HT1080 (cell line): ENCODE measurements at places on chromosomes 5 and 9. TPM values are rescaled to one million over a fixed set of nuclear protein-coding genes. Genes with fewer than 3 reads are reported as not detected.

Gene GABRA1
- total RNA-seq = not detected in 2 replicates

Gene SHOC1
- total RNA-seq = not detected in 2 replicates

Gene STK32A
- total RNA-seq = 0.39 and 0.87 TPM in 2 replicates

Gene TAF1L
- total RNA-seq = not detected in 2 replicates

Gene LCN2
- total RNA-seq = not detected in 2 replicates

Gene GOLPH3
- 44.5 and 51.7 TPM in 2 replicates for total RNA-seq

Gene CTXN3
- not detected in 2 replicates for total RNA-seq

Gene GNA14
- not detected in 2 replicates for total RNA-seq

Gene PRXL2C
- total RNA-seq = 18.9 and 22.7 TPM in 2 replicates

Gene MTMR12
- 15.7 and 16.0 TPM in 2 replicates for total RNA-seq

Gene ARID3C
- total RNA-seq = not detected in 2 replicates

Gene UIMC1
- total RNA-seq = 24.0 and 28.0 TPM in 2 replicates

DNA sequence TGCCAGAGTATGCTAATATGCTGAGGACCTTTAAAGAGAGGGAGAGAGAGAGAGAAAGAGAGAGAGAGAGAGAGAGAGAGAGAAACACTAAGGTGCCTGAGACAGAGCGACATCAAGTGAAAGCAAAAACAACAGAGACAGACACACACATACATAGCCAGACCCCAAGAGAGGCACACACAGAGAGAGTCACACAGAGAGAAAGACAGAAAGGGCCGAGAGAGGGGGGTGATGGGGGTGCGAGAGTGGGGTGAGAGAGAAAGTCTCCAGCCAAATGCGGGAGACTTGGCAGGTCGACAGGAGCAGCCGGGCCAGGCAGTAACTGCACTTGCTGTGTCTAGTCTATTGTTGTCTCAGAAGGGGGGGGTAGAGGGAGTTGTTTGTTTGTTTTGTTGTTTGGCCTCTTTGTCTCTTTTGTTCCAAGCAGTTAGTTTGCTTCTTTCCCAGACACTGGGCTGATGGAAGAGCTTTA lies 30.1 kb upstream of the NFIB start:
- no peak for DNase-seq

DNA sequence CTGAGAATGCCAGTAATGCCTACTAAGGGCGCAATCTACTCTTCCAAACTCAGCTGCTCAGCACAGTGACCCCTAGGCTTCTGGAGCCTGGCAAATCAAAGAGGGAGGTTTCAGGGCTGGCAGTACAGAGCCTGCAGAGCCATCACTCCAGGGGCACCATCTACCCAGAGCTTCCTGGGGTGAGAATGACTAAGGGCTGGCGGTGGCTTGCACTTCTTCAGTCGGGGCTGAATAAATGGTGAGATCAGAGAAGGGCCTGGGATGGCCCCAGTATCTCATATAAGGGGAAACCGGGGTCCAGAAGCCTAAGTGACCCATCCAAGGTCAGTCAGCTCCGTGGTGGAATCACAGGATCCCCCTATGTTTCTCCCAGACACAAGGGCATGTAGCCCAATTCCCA lies 5.3 kb downstream of the SH3PXD2B start:
- no peak for DNase-seq

DNA sequence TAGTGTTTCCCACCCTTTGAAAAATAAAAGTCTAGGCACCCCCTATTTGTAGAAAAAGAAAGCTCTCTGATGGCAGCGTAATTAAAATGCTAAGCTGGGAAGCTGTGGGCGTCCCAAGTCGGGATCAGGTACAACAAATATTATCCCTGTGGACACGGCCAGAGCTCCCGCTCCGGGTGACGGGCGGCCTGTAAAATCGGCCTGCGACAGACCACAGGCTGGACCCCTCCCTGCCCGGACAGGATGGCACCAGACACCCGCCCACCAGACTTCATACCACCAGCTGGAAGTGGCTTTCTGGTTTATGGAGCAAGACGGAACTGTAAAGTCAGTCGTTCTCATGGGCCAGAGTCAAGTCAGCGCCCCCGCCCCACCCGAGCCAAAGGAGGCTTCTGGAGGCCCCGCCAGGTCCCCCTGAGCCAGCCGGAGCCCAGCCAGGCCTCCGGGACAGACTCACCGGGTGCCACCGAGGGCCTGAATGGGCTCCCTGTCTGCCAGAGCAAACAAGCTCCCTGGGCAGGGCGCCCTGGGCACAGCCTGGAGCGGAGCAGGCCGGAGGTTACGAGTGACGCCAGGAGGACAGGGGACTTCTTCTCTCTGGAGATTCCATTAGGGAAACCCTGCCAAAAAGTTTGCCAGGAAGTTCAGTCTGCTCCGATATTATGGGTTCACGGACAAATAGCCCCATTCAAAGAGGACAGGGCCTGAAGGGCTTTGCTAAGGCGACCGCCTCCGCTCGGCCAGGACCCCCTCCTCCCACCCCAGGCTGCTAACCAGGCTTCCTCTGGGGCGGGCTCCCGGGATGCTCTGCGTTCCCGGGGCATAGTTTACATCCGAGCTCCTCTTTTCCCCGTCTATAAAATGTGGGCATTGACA lies 173.7 kb downstream of the ERCC6L2 start:
- no peak for DNase-seq

GRCh38 chr5:141828162-141828561 lies 50.0 kb downstream of the PCDH1 start:
- DNase-seq = no peak

DNA sequence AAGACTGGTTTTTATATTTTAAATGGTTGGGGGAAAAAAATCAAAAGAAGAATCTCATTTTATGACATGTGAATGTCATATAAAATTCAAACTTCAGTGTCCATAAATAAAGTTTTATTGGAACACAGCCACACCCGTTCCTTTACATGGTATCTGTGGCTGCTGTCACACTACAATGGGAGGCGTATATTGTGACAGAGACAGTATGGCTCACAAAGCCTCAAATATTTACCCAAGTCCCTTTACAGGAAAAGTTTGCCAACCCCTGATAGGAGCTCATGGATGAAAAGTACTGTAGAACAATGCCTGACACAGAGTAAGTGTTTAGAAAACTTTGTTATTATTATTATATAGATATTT lies 5.2 kb upstream of the DUSP1 start:
- DNase-seq = no peak

DNA sequence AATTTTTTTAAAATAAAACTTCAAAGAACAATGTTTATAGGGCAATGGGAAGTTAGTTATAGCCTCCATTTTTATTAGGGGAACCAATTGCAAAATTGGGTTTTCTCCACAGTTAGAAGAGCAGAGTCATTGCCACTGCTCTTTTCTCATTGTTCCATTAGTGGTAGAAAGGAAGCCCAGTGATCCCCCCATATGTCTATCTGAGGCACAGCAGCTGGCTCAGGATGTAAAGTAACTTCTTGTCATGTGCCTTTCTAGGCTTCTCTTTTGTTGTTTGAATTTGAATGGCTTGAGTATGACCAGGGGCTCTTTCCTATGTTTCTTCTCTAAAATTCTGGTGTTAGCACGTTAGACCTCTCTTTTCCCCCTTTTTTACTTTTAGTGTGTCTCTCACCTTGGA lies 61.2 kb downstream of the UBAP1 start:
- DNase-seq = no peak

DNA sequence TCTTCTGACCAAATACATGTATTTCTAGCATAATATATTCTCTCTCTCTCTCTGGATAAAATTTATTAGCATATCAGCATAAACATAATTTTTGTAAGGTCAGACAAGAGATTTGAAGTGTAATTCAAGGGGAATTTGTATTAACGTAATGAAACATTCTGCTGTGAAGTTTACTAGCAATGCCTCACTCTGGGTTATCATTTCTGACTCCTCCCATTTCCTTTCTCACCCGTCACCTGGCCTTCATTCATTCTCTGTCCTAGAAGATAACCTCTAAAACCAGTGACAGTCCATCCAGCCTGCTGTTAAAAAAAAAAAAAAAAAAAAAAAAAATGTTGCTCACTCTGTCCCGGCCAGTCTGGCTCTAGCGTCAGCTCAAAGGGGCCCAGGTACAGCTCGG lies 27.1 kb downstream of the GRAMD2B start:
- DNase-seq = no peak

- DNase-seq = no peak
Measured at GRCh38 chr5:136560126-136560525, 194.8 kb upstream of the TRPC7 start.

- DNase-seq = no peak
Measured at GRCh38 chr5:155728857-155729683, 597.9 kb upstream of the SGCD start.

GRCh38 chr9:120212153-120212852 lies 367.7 kb downstream of the CDK5RAP2 start:
- no peak for DNase-seq

GRCh38 chr5:161641444-161641843 lies 44.1 kb upstream of the GABRA6 start:
- no peak for DNase-seq

DNA sequence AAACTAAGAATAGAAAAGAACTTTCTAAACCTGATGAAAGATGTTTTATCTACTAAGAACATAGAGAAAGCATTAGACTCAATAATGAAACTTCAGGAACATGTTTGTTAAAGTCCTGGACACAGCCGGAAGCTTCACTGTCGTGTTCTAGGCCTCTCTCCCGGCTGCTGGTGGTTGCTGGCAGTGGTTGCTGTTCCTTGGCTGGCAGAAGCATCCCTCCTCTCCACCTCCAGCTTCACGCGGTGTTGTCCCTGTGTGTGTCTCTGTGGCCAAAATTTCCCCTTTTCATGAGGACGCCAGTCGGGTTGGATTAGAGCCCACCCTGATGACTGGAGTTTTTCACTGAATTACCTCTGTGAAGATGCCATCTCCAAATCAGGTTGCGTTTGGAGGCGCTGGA lies 6.5 kb upstream of the MED10 start:
- DNase-seq = no peak

DNA sequence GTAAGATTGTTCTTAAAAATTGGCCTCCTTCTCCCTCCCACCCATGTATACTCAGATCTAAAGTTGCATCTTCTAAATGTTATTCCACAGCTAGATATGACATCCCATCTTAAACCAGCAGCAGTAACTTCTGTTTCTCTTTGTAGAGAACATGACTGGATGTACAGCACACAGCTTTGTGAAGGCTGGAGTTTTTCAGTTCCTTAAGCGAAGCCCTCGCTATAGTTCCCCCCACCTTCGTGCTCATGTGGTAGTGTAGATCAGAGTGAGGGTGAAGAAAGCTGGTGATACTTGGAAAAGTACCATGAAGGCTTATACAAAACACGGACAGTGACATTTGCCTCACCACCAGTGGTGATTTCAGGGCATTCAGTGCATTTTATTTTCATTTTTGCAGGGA lies 137.5 kb downstream of the MAT2B start:
- no peak for DNase-seq

GRCh38 chr9:21096172-21096900 lies 18.6 kb upstream of the IFNB1 start:
- peak; percentile 42 for DNase-seq

- DNase-seq = peak; percentile 45
Measured at GRCh38 chr9:115378241-115378640, 260.3 kb upstream of the TNC start.

DNA sequence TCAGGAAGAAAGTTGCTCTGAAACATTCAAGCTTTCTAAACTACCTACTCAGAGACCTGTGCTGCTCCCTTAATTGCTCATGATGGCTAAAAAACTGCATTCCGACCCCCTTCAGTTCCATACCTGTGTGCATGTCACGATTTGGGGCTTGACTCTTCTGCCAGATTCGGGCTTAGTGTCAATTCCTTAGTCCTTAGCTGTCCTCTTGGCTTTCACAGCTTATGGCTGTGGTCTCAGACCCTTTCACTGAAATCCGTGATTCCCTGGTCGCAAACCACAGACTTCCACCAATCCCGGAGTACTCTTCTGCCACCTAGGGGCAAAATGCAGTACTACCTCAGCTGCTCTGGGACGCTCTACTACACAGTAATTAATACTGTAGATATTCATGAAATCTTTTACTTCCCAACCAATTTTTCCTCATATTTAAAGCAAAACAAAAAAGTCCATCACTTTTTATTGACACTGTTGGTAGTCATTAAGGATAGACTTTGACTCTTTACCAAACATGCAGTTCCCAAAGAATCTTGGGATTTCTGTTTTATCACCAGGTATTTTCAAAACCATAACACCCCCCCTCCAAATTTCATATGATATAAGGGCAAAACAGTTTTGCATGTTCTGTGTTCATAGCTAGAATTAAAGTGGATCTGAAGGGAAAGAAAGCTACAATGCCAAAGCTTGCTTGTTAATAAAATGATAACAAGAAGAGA lies 617.4 kb downstream of the SLCO4C1 start:
- peak; percentile 50 for DNase-seq

- DNase-seq = no peak
Measured at GRCh38 chr9:105661011-105661410, 1.2 kb upstream of the TAL2 start.

- no peak for DNase-seq
Measured at GRCh38 chr5:146213210-146213826, 9.9 kb downstream of the RBM27 start.

- DNase-seq = no peak
Measured at GRCh38 chr9:98660541-98660940, 48.2 kb downstream of the GABBR2 start.

DNA sequence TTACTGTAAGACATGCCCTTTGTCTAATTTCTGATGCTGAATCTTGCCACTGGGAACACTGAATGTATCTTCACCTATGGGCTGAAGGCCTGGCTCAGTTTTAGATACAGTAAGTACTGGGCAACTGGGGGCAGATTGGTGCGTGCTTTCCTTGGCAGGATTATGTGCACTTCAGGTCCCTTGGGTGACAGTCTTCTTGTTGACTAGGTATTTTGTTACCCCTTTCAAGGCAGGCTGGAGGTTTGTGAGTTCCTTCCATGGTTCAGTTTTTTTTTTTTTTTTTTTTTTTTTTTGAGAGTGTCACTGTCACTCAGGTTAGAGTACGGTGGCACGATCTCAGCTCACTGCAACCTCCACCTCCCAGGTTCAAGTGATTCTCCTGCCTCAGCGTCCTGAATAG lies 7.6 kb downstream of the ZMAT2 start:
- DNase-seq = no peak

DNA sequence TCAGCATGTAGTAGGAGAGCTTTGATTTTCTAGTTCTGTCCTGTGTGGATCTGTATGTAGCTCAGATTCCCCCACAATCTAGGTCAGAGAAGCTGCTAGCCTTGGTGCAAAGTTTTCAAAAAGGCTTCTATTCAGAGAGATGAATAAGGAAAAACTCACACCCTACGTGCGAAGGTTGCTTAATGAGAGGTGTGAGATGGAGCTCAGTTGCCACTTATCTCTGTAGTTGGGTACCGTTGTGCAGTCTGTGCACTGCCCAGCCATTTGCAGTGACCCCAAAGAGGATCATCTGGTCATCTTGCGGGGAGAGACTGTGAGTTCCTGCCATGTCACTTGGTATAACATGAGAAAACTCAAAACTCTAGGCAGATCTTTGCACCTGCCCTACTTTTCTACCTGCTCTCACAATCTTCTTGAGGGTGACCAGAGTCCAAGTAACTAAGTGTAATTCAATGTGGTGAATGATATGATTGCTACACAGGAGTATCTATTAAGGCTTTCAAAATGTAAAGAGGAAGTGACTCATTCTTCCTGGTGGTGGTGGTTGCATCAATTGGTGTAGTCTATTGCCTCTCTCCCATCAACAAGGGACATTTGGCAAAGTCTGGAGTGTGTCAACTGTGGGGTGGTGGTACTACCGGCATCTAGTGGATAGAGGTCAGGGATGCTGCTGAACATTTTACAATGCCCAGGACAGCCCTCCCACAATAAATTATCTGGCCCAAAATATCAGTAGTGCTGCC lies 65.2 kb downstream of the TMC1 start:
- peak; percentile 95 for DNase-seq

GRCh38 chr9:85740787-85741094 lies 1.0 kb downstream of the AGTPBP1 start:
- DNase-seq = no peak
